ENCODE measurements at places on chromosomes 16 and 17.

- DNase-seq: no peak
Observed at GRCh38 chr17:34389126-34389750, 26.2 kb upstream of the CCL1 start.

GRCh38 chr17:8966926-8967325, 1.4 kb upstream of the PIK3R5 start:
- no peak for DNase-seq

DNA sequence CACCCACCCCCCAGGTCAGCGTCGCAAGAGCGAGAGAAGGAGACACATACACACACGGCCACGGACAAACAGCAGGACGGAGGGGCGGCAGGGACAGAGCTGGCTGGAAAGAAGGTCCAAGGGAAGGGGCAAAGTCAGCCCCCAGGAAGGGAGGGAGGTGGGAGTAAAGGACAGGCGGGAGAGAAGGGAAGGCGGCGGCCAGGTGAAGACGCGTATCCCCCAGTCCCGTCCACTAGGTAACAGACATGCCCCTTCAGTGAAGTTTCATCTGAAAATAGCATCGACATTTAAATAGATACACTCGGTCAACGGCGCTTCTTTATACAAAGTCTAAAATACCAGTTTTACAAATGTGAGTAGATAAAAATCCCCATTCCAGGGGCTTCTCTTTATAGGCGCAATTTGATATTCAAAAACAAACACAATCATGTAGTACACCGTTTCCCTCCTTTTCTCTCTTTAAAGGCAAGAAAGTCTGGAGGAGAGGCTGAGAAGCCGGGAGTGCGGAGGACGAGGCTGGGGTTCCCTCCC, 4.5 kb downstream of the CBX8 start:
- DNase-seq: no peak

GRCh38 chr17:33864758-33865229, 390.3 kb upstream of the CCL2 start:
- DNase-seq: no peak

DNA sequence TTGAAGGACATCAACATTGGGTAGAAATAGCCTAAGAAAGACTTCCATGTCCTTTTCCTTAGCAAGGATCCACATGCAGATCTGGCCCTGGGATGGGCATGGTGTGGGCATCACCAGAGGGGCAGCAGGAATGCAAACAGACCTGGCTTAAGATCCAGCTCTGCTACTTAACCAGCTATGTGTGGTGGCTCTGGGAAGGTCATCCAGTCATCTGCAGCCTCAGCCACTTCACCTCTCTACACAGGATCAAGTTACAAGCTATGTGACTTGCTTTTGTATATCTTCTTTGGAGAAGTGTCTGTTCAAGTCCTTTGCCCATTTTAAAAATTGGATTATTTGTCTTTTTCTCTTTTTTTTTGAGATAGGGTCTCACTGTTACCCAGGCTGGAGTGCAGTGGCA, 13.5 kb upstream of the ADORA2B start:
- no peak for DNase-seq

DNA sequence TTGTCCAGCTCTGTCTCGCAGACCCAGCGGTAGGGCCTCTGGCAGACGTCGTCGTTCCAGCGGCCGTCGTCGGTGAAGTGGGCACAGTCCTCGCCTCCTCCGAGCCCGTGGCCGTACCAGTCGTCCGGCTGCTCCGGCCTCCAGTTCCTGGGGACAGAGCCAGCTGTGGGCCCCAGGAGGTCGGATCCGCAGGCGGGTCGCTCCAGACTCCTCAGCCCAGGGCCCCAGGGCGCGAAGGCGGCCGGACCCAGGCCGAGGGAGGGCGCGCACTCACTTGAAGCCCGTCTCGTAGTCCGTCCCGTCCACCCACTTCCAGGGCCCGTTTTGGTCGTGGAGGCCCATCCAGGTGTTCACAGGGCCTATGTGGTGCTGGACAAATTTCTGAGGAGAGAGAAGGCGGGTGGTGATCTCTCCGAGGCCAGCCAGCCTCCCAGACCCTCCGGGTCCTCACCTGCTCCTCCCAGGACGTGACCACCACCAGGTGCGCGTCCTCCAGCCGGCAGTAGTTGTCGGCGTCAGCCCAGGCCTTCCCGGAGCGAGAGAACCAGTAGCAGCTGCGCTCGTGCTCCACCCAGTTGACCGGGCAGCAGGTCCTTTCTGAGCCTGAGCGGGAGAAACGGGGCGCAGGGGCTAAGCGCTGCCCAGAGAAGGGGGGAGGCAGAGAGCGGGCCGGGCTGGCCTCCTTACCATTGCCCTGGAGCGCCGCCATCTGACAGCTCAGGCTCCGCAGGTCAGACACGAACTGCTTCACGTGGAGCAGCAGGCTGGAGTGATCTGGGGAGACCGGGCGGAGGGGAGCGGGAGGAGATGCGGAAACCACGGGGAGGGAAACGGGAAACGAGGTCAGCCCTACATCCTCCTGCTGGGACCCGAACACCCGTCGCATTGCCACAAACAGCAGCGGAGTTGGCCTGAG, 5.2 kb downstream of the ASGR1 start:
- no peak for DNase-seq

DNA sequence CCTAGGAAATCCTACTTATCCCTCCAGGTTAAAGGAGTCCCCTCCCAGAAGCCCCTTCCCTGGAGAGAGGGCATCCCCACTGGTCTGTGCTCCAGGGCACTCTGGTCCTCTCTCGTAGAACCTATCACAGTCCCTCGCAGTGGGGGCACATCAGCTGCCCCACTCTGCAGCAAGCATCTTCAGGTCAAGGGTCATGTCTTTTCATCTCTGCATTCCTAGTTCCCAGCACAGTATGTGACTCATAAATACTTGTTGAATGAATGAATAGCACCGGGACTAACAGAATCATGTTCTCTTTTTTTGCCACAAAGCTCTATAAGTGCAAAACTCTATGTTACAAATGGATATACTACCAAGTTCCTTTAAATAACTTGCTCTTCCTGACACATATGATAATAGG, 36.0 kb downstream of the RNF157 start:
- no peak for DNase-seq

- peak; percentile 71 for DNase-seq
Observed at GRCh38 chr17:32529604-32530003, 42.8 kb downstream of the CDK5R1 start.

- no peak for DNase-seq
Observed at GRCh38 chr16:66444049-66444481, 17.0 kb downstream of the BEAN1 start.

DNA sequence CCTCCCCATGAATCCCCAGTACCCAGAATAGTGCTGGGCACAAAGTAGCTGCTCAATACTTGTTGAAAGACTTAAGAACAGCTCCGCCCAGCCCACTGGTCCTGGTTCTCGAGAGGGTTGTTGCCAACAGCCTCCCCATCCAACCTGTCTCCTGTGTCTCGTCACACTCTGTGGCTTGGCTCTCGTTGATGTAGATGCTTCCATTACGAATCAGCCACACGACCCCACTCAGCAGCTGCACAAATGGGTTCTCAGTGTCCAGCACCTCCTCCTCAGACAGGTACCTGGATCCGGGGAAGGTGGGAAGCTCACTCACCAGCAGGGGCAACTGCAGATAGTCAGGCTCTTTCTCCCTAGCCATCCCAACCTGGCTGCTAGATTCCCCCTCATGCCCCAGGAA, 2.1 kb downstream of the NAGPA start:
- no peak for DNase-seq

- peak; percentile 56 for DNase-seq
Observed at GRCh38 chr17:48023400-48024148, 14.0 kb downstream of the COPZ2 start.

DNA sequence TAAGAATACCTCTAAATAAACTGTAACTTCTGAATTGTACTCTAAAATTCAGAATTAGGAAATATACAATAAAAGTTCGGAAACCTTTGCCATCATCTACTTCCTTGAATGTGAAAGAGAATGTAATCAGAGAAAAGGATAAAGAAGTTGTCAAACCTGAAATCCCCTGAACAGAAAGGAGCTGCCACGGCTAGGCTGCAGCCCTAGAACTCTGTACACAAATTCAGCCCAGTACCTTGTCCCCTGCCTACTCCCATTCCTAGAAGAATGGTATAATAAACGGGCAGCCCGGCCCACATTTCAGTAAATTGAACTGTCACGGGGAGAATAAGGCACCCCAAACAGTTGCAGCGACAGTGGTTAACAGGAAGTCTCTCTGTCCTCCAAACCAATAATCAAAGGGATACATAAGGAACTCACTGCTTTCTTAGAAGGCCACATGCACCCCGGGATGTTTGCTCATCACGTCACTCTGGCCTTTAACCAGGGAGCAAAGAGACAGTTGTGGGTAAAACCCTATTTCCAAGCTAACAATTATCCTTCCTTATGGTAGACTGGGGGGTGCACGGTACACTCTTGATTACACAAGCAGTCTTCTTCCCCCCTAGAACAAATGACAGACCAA, 24.3 kb upstream of the RFFL start:
- no peak for DNase-seq

- DNase-seq: no peak
Observed at GRCh38 chr16:79298894-79299799, 301.4 kb downstream of the MAF start.

- DNase-seq: no peak
Observed at GRCh38 chr17:18977021-18977420, 25.1 kb downstream of the SLC5A10 start.

DNA sequence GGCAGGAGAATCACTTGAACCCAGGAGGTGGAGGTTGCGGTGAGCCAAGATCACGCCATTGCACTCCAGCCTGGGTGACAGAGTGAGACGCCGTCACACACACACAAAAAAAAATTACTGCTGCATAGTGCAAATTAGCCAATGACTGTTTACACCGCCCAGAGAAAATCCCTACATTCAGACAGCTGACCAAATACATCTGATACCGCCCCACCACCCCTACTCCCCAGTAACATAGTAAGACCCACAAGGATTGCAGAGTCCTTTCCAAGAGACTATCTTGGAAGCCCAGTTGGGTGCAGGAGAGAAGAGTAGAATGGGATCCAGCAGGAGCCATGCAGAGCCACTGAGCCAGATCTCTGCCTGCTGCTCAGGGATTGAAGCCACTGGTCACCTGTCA, 63.5 kb downstream of the SLC39A11 start:
- no peak for DNase-seq

DNA sequence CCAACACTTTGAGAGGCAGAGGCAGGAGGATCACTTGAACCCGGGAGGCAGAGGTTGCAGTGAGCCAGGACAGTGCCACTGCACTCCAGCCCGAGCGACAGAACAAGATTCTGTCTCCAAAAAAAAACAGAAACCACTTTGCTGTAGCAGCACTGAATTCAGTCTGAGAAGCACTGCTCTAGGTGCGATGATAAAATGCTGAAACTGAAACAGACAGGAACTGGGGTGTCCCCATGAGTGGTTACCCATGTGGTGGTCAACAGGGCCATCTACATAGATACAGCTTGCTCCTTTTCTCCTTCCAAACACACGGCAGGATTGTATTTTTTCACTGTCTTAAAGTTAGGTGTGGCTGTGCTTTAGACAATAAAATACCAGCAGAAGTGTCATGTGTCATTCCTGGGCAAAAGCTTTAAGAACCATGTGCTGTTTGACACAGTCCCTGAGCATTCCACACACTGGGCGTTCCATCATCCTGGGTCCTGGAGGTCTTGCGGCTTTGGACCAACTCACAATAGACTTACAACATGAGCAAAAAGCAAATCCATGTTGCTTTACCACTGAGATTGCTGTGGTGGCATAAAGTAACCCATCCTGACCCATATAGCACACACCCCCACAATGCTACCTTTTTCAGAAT, 11.5 kb downstream of the GAS7 start:
- DNase-seq: no peak

DNA sequence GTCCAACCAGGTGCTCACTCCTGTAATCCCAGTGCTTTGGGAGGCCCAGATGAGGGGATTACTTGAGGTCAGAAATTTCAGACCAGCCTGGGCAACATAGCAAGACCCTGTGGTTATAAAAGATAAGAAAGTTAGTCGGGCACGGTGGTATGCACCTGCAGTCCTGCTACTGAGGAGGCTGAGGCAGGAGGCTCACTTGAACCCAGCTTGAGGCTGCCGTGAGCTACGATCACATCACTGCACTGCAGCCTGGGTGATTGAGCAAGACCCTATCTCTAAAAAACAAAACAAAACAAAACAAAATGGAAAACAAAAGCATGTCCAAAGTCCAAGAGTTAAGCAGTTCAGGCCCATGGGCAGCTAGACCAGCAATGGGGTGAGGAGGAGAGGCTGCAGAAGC, 143.2 kb downstream of the IRX5 start:
- DNase-seq: no peak

GRCh38 chr17:76612977-76613851, 27.6 kb upstream of the ST6GALNAC2 start:
- DNase-seq: no peak

DNA sequence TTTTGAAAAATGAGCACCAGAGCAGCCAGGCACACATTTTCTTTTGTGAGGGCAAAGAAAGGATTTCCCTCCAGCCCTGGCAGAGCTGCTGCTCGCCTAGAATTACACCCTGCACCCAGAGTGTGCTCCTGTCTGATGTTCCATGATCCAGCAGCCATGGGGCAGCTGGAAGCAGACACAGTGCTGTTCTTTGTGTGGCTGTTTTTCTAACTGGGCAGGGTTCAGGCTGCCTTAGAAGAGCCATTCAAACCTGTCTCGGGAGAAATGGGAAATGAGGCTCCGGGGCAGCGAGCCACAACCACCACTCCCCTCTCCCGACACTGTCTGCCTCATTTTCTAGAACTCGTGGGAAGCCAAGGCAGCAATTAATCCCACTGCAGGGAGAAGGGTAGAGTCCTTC, 28.9 kb downstream of the LITAF start:
- DNase-seq: no peak

DNA sequence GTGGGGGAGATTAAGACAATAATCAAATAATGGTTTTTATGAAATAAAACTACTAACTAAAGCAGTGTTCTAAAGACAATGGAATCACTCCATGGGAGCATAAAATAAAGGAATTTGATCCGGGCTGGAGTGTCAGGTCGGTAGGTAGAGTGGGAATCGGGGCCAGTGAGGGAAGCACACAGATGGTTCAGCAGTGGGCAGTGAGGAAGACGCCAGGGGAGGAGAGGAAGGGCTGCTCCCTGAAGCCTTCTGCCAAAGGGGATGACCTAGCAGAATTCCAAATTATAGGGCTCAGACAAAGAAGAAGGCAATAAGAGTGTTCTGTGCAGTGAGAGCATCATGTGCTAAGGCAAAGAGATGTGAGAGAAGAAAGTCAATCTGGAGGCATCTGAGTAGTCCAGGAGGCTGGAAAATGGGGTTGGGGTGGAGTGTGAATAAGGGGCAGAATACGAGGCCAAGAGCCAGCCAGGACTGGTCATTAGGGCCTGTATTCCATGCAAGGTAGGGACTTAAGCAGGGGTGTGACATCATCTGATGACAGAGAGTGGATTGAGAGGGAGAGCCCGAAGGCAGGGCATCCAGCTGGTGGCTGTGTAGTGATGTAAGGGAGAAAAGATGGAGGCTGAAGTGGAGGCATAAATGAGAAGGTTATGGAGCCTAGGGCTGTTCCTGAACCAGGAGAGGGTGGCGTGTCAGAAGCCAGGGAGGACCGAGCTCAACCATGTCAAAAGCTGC, 137.6 kb downstream of the COPRS start:
- DNase-seq: no peak

GRCh38 chr17:47846716-47847340, 4.1 kb downstream of the SP6 start:
- no peak for DNase-seq

All from NCI-H2029 (cell line).